ENCODE measurements at places on chromosomes 3 and 15.
A peak's percentile ranks its signal among the peaks of the same experiment; 100 is the strongest.

GRCh38 chr3:142889212-142890014, 530 bp upstream of the PCOLCE2 start:
- no peak for DNase-seq

- DNase-seq, result no peak
These were observed 35.2 kb downstream of the GOLGA6L2 start for GRCh38 chr15:23411841-23412240.

- no peak for DNase-seq
These were observed 15.6 kb upstream of the SH3GL3 start for GRCh38 chr15:83431521-83431920.

- no peak for DNase-seq
These were observed 83.2 kb upstream of the ADAMTSL3 start for GRCh38 chr15:83570756-83571155.

DNA sequence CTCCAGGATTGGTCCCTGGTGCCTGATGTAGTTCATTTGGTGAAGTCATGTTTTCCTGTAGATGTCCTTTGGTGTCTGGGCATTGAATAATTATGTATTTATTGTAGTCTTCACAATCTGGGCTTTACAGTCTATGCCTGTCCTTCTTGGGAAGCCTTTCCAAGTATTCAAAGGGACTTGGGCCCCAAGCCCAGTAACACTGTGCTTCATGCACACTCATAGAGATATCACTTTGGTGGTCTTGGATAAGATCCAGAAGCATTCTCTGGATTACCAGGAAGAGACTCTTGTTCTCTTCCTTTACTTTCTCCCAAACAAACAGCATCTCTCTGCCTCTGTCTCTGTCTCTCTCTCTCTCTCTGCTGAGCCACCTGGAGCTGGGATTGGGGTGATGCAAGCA, 281.1 kb upstream of the GOLGA6L4 start:
- no peak for DNase-seq

- no peak for DNase-seq
These were observed 32.5 kb downstream of the SLMAP start for GRCh38 chr3:57788624-57789018.

GRCh38 chr3:65485826-65486469, 552.8 kb downstream of the MAGI1 start:
- DNase-seq, result no peak

DNA sequence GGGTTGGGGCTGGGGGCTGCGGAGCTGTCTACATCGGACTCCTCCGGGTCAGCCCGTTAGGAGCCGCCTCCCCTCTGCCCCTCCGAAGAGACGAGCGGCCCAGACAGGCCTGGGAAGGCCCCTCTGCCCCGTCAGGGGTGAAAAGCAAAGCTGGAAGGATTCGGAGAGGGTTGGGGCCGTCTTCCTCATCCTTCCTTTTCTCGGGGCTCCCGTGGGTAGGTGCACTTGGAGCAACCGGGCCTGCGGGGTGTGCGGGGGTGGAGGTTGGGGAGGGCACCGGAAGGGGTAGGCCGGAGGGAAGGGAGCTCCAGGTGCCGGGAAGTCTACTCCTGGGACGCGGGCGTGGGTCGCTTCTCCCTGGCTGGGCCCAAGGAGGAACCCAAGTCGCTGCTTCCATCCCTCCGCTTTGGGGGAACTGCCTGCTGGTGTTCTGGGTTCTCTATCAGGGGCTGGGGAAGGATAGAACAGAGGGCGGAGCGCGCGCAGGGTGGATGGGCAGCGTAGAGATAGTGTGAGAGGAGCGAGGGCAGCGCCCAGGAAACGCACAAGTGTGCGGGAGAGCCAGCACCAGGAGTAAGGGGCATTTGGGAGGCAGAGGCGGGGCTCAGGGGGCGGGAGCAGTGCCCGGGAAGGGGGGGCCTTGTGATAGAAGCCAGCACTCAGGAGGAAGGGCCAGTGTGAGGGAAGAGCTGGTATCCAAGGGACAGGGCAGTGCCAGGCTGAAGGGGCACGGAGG, 590 bp downstream of the POLR2H start:
- DNase-seq, result no peak

GRCh38 chr3:43909149-43909548, 218.4 kb downstream of the ABHD5 start:
- DNase-seq, result no peak

DNA sequence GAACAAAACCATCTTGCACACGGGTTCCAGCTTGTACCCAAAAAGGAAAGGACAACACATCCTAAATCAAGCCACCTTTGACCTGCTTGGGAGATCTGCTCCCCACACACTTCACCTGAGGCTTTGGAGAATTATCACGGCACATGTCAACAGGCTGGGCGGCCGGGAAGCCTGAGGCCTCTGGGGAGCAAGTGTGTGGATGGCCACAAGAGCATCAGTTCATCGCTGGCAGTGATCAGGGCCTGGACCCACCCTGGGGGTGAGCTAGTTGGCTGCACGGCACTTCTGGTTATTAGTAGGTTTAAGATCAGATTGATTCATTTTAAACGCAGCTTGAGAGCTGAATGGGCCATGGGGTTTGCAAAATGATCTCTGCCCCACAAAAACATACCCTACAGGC, 108.5 kb downstream of the CHSY1 start:
- no peak for DNase-seq

DNA sequence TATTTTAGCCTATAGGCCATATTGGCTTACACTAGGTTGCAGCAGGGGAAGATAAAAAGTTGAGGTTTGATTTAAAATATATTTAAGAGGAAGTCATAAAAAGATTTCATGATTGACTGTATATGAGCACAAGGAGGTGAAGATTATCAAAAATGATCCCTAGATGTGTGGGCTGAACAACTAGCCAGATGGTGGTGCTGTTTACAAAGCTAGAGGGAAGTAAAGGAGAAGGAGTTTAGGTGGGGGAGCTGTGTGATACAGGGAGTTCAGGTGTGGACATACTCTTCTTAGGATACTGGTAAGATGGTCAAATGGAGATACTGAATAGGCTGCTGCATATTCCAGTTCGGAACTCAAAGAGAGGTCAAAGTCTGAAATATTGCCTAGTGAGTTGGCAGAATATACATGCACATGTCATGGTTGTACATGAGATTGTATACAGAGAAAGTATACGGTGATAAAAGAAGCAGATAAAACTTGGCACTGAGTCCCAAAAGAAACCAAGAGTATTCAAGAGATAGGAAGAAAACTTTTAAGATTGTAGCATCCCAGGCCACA, 727.8 kb downstream of the NLGN1 start:
- DNase-seq, result peak; percentile 26

DNA sequence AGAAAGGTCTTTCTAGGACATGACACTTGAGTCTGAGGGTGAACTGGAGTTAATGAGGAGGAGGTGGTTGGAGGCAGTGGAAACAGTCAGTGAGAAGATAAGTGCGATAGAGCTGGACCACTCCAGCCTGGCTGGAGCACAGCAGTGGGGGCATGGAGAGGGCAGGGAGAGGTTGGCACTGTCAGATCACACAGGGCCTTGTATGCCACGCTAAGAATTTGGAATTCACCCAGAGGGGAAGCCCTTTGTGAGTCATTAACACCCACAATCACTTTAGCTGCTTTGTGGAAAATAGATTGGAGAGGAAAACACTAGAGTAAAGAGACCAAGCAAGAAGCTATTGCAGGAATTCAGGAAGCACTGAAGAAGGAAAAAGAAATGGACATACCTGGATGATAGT, 83.3 kb downstream of the ZNF621 start:
- no peak for DNase-seq

DNA sequence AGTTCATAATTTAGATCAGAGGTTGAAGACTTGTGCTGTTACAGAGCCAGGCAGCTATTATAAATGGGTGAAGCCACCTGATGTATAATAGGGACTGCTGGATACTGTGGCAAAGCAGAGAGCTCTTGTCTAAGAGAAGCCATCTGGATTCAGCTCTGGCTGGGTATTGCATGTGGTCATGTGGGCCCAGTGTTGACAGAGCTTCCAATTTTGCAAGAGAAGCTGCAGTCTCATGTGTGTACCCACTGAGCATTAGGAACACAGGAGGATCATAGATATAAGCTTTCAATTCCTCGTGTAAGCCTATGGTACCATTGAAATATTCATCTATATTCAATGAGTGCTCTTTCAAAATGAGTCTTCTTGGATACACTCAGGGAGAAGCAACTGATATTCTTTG, 303.9 kb upstream of the SLCO3A1 start:
- DNase-seq, result no peak

DNA sequence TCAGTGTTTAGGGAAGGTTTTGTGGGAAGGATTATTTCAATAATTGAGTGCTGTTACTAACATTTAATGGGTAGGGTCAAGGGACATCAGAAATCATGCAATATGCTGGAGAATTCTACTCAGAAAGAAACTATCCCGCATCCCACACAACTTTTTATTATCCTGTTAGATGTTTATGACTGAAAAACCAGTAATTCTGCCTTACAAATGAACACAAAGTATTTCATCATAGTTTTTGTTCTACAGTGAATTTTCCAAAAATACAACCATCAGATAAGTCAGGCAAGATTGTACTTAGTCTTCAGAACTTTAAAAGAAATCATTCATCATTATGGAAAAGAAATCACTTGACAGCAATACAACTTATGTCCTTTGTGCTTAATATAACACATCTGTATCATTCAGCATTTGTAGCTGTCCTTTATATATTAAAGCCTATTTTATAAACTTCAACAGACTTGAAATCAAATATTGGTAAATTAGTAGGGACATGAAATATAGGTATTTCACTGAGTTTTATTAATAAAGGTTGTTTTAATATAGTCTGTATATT, 61.9 kb downstream of the TRPM7 start:
- no peak for DNase-seq

GRCh38 chr15:42695527-42696071, 41.3 kb downstream of the CDAN1 start:
- no peak for DNase-seq

GRCh38 chr15:46315434-46315833, 680.6 kb downstream of the SQOR start:
- no peak for DNase-seq

DNA sequence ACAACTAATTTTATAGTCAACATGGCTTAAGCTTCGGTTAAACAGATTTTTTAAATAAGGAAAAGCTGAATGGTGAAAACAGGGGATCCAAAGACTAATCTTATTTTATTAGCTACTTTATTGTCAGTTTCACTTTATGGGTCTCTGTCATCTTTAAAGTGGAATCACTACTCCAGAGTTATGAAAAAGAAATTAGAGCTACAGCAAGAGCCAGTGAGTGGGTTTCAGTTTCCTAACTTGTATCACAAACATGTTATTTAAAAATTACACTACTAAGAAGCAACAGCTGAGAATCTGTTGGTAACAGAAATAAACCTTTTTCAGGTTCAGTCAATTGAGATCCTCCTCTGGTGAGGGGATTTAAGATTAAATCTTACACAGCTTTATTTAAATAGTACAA, 10.0 kb downstream of the PHC3 start:
- no peak for DNase-seq

DNA sequence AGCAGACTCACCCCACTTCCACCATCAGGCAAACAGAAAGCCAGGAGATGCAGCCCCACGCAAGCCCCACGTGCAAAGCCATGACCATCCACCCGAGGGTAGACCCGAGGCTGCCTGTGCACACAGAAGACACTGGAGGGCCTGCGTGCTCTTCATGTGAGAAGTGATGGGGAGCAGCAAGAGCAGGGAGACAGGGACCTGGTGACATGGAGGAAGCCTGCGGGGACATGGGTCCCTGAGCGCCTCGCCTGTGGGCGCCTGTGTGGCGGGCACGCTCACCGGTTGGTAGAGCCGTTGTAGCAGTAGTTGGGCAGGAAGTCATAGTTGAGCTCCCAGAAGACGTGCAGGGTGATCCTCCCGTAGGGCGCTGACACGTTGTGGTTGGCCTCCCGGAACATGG, 65.0 kb downstream of the NIPA2 start:
- no peak for DNase-seq

DNA sequence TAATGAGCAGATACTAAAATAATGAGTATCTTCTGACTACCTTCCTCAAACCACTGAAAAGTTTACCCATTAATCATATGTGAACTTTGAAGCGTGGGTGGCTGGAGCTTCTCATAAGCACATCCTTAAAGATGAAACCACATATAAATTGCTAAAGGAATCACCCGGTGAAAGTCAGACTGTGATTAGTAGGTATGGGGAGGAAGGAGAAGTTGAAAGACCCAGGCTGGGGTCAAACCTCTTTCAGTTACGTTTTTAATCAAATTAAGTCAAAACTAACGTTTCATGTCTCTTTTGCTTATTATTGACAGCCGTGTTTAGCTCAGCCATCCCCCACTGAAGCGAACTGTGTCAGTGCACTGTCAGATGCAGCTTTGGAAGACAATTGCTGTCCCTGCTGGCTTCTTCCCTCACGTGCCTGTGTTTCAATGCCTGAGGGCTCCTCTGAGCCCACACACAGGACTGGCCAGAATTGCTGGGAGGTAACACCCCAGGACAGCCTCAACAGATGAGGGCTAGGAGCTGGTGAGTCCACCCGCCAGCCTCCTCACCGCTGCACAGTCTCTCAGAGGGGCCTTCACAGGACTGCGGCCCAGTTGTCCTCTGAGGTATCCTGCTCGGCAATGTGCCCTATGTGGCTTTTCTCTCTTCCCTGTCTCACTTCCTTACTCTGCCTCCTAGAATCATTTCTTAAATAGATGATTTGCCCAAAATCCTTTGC, 29.3 kb upstream of the SH3BP5 start:
- no peak for DNase-seq

DNA sequence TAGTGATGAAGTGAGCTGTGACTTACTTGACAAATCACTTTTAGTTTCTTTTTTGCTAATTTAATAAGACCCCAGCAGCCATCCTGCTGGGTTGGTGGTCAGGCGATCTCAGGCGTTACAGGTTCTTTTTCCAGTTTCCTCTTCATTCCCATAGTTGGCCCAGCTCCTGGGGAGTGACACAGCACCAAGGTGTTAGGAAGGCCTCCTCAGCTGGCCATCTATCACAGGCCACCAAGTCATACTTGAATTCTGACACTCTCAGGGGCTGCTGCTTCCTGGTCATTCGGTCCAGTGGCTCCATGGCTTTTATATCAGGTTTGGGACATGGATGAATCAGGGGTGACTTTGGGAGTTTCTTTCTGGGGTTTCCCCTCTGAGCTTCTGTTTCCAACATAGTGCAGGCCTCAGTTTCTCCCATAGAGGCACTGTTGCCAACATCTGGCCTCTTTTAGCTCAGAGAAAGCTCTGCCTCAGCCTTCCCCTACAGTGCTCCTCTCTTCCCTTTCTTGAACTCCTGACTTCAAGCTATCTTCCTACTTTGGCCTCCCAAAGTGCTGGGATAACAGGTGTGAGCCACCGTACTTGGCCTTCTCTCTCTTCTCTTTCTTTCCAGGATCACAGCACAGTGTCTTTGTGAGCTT, 211.8 kb downstream of the NR2F2 start:
- no peak for DNase-seq

GRCh38 chr15:51401872-51402517, 60.5 kb downstream of the GLDN start:
- DNase-seq, result no peak

DNA sequence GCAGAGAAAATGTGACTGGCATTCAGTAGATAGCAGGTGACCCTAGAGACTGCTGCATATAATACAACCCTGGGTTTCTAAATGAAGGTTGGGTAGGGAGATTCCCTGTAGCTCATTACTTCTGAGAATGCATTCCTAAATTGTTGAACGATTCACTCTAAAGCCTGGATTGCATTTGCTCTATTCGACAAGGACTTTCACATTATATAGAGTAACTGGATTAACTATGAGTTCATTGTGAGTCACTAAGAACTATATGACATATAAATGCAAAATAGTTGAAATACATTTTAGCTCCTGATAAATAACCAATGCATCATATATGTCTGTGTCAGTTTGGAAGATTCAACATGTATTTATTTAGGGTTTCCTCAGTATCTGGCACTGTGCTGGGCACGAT, 294.7 kb upstream of the CCDC54 start:
- no peak for DNase-seq
